ENCODE measurements at places on chromosomes 4 and X. TPM values are rescaled to one million over a fixed set of nuclear protein-coding genes. Genes with fewer than 3 reads are reported as not detected.

GRCh38 chr4:182085051-182085480 is 158.1 kb upstream of the TENM3 start:
- no peak for DNase-seq

DNA sequence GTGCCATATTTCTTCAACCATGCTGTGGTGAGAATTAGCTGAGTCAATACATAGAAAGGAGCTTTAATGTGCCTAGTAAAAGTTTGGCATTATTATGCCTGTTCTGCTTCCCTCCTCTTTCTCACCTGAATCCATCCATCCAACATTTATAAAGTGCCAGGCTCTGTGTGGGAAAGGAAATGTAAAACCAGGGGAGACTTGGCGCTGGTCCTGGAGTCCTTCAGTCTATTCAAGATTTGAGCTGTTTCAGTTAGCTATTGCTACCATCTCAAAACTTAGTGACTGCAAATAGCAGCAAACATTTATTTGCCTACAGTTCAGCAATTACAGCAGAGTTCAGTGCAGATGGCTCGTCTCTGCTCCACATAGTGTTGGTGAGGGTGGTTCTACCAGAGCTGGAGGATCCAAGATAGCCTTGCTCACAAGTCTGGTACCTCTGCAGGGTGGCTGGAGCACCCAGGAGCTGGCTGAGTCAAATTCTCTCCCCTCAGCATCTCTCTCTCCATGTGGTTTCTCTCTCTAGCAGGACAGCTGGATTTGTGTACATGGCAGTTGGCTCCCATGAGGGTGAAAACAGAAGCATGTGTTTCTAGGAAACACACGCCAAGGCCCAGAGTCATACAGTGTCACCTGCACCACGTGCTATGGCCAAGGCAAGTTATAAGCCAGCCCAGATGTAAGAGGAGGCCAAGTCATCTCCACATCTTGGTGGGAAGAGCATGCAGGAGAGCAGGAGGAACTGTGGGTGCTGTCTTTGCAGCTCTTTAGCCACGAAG is 77.3 kb downstream of the FHDC1 start:
- no peak for DNase-seq

DNA sequence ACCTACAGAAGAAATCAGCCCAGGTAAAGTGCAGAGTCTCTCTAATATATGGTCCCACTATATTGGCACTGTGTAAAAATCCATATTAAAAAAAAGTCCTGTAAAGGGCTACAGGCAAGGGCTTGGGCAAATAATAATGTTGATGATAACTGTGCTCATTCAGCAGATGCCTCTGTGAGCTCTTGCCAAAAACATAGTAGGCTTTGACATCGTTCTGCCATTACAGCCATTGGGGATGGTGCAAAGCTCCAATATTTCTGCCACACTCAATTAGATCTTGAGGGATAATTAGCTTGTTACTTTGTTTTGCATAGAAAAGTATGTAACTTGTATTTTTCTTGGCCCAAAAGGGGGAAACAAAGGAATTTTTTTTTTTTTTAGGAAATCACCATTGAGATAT is 645.5 kb upstream of the FAM241A start:
- no peak for DNase-seq

GRCh38 chr4:20428436-20429160 is 176.9 kb downstream of the SLIT2 start:
- DNase-seq: no peak

GRCh38 chr4:41865306-41865980 is 69.8 kb upstream of the TMEM33 start:
- no peak for DNase-seq

- no peak for DNase-seq
Observed at GRCh38 chr4:126742048-126742447, 890.7 kb upstream of the INTU start.

GRCh38 chrX:17737986-17738713 is 857 bp downstream of the SCML1 start:
- no peak for DNase-seq

- DNase-seq: no peak
Observed at GRCh38 chr4:61400439-61401038, 200.4 kb downstream of the ADGRL3 start.

DNA sequence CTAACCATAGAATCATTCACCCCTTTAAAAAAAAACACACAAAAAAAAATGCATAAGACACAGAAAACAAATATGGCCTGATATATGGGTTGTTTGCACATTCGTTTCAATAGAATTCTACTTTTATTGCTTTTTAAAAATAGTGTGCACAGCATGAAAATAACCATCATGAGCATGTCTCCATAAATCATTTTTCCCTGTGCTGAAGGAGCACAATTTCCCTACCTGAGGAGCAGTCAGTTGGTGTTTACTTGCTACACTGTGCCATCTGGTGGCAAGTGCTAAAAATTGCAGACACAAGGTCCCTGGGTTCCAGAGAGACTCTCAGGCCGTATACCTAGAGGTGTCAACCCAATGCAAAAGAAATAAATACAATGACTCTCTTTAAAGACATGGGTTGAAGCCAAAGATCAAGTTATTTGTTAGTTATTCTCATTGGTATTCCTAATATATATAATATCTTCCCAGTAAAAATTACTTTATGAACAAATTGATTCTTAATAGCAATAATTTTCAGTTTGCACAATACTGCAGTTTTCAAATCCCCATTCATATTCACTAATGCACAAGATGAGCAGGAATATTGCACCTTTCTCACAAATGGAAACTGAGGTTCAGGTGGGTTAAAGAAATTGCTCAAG is 551.4 kb downstream of the IQCM start:
- no peak for DNase-seq

DKC1 gene
- total RNA-seq: 91.6 TPM

DUSP21 gene
- total RNA-seq: not detected

TCEAL6 gene
- not detected for total RNA-seq

NR3C2 gene
- total RNA-seq: 1.5 TPM

TBX22 gene
- total RNA-seq: not detected

SOD3 gene
- not detected for total RNA-seq

All from natural killer cell treated with Interleukin-12 subunit alpha and Interleukin-12 subunit beta and Interleukin-15 and Interleukin-18, amount 100 ng/mL, for 72 hours (primary cell).